Purkinje cell (primary cell): ENCODE measurements at places on chromosomes 7 and 10. TPM values are rescaled to one million over a fixed set of nuclear protein-coding genes. Genes with fewer than 3 reads are reported as not detected.

The CDK14 gene
- 98.2 and 105 TPM in 2 replicates for polyA plus RNA-seq

The EFCAB10 gene
- polyA plus RNA-seq: 1.3 and 4.4 TPM in 2 replicates

The ZNF239 gene
- 10.9 and 16.4 TPM in 2 replicates for polyA plus RNA-seq

The GCK gene
- 1.3 and 3.7 TPM in 2 replicates for polyA plus RNA-seq

The ARF5 gene
- polyA plus RNA-seq: 61.3 and 79.5 TPM in 2 replicates

The AGAP5 gene
- polyA plus RNA-seq: 0.27 and 2.5 TPM in 2 replicates

The GIMAP6 gene
- not detected in 2 replicates for polyA plus RNA-seq

The RET gene
- polyA plus RNA-seq: 28.6 and 48.5 TPM in 2 replicates

The PLXDC2 gene
- 98.7 and 105 TPM in 2 replicates for polyA plus RNA-seq

The HSPA12A gene
- polyA plus RNA-seq: 58.0 and 62.9 TPM in 2 replicates

The TBX20 gene
- polyA plus RNA-seq: not detected in 2 replicates

The MSMB gene
- not detected in 2 replicates for polyA plus RNA-seq

The PTF1A gene
- polyA plus RNA-seq: 2.6 TPM in 1 of 2 replicates, not detected in the other

The TMEM225B gene
- polyA plus RNA-seq: not detected in 2 replicates
